ENCODE measurements at places on chromosomes 11 and 22.

DNA sequence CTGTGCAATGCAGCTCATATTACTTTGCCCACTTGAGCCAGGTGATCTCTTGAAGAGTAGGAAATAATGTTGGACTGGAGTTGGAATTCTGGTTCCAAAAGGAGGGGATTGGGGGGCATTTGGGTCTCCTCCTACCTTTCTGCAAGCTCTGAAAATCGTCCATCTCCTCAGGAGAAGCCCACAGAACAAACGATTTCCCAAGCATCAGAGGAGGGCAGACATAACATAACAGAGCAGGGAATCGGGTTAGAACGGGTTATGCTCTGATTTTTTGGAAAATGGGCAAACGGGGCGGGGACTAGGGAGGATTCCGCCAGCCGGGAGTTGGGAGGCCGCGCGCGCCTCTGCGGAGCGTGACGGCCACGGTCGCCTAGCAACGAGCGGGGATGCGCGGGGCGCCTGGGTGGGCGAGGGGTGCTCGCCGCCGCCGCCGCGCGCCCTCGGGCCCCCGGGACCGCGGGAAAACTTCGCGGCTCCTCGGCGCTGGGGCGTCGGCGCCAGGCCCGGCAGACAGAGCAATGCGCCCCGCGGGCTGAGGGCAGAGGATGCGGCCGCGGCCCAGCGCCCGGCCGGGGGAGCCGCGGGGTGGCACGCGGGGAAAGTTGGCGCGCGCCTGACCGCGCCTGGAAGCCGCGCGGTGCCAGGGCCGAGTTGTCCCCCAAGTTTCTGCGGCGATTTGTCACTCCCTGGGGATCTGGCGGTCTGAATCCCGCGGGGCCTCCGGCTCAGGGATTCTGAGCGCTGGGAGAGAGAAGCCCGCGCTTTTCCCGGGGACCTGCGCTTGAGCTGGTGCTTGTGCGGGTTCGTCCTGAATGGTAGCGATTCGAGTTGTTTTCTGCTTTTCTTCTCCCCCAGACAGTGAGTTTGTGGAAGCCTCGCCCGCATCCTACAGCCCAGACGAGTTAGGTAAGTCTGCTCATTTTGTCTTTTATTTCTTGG is 27.8 kb upstream of the AMOTL1 start:
- DNase-seq = no peak

- DNase-seq = no peak
Observed at GRCh38 chr11:33320016-33320813, 63.0 kb downstream of the HIPK3 start.

- DNase-seq = no peak
Observed at GRCh38 chr11:61533401-61533800, 24.9 kb downstream of the LRRC10B start.

DNA sequence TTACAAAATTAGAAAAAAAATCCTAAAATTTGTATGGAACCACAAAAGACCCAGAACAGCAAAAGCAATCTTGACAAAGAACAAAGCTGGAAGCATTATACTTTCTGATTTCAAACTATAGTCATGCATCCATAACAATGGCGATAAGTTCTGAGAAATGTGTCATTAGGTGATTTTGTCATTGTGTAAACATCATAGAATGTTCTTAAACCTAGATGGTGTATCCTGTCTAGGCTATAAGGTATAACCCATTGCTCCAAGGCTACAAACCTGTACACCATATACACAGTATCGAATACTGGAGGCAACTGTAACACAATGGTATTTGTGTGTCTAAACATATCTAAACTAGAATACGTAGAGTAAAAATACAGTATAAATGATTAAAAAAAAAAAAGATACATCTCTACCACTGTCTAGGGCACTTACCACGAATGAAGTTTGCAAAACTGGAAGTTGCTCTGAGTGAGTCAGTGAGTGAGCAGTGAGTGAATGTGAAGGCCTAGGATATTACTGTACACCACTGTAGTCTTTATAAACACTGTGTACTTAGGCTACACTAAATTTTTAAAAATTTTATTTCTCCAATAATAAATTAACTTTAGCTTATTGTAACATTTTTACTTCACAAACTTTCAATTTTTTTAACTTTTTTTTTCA is 18.1 kb upstream of the SC5D start:
- no peak for DNase-seq

- DNase-seq = no peak
Observed at GRCh38 chr11:132187386-132187785, 817.0 kb downstream of the NTM start.

GRCh38 chr22:38949889-38950405 is 7.5 kb upstream of the APOBEC3A start:
- DNase-seq = no peak

DNA sequence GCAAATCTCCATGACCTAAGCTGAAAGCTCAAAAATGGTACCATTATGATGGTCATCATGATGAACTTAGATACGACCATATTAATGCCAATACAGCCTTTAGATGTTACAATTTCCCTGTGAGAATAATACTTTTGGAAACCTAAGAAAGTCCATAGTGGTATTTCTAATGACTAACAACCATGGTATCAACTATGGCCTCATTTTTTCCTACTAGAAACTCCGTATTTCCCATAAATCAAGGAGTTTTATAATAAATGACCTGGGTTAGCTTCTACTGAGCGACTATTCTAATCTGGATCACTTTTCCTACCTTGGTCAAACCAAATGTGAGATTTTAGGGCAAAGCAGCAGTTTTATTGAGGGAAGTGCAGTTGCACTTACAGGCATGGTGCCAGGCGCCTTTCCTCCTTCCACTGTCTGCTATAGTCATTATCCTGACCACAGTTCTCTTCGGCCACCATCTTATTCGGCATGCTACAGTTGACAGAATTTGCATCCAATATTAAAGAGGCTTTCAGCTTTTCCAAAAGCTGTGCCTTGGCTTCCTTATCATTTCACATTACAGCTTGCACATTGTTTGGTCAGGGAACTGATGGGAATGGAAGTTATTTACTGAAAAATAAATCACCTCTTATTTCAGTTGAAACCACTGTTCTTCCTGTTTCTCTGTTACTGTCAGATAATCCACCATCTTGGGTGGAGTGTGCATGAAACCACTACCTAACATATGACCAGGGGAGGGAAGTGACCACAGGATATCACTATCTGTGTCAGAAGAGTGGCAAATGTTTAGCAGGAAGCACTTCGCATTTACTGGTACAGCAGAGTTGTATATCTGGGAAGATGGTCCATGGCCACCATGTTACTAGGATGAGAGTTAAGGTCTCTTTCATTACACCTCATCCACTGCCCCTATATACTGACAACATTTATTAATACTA is 74.5 kb upstream of the PICALM start:
- DNase-seq = peak; percentile 55

DNA sequence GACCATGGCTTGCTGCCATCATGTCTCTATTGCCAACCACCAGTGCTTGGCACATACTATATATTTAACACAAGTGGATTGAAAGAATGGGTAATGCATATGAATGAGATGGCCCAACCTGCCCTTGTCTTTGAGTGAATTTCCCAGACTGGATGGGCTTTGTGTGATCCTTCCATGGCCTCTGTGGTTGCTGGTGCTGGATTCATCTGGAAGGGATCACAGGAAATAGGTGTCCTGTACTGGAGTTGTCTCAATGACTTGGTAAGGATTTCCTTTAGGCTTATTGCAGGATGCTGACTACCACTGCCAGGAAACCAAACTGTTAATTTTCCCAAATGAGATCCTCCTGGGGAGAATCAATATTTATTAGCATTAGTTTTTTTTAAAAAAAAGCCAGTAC is 328.6 kb downstream of the TMEM135 start:
- DNase-seq = no peak

DNA sequence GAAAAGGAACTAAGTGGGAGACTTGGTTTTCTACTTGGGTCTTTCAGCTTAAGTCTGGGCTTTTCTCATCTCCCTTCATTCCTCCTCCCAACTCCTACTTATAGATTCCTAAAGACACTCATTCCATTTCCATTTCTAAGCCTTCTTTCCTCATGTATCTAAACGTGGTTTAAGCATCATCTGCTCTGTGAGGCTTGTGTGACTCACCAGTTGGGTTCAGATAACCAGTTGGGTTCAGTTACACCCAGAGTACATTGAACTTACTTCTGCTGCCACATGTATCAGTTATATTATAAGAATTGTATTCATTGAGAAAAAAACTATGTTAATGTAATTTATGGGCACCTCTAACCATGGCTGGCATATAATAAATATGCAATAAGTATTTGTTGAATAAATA is 831.2 kb upstream of the CCDC90B start:
- no peak for DNase-seq

GRCh38 chr22:33874206-33874605 is 46.1 kb downstream of the LARGE1 start:
- DNase-seq = no peak

DNA sequence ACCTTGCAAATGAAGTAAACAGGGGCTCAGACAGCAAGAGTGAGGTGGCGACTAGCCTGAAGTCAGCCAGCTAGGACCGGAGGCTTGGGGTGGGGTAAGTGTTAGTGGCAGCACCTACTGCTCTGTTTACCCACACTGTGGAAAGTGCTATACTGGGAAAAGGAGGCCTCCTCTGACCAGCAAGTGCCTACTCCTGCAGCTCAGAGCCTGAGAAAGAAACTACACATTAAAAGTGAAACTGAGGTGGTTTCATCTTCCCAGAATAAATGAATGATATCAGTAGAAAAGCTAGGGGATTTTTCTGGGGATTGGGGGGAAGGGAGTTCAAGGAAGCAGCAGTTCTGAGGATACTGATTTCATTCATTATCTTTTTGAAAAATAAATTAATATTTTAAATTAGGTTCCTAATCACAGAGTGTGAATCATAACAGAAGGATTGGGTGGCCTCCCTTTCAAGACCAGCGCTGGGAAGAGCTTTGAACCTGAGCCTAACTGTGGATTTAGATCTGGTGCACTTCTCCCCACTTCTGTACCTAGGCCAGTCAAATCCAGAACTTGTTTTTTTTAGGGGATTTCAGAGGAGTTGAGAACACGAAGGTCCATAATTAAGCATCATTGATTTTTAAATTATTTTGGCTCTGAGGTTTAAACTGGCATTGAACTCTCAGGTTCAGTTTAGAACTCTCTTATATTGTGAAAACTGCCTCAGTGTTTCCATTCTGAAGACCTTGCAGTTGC is 48.1 kb upstream of the GRAMD1B start:
- DNase-seq = peak; percentile 58

DNA sequence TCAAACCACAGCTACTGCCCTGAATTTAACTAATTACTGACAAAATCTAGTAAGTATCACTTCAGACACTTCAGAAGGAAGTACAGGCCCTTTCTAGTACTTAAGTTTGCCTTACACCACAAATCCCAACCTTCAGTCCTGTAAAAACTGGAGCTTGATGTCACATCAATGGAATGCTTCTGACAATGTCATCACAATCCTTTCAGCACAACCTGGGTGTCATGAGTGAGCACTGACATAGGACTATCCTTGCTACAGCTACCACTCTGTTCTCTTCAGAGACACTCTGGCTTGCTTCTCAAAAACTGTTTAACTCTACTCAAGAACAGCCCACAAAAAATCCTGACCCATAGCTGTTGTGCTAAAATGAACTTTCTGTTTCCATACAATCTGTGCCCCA is 108.2 kb downstream of the RRM1 start:
- DNase-seq = no peak

DNA sequence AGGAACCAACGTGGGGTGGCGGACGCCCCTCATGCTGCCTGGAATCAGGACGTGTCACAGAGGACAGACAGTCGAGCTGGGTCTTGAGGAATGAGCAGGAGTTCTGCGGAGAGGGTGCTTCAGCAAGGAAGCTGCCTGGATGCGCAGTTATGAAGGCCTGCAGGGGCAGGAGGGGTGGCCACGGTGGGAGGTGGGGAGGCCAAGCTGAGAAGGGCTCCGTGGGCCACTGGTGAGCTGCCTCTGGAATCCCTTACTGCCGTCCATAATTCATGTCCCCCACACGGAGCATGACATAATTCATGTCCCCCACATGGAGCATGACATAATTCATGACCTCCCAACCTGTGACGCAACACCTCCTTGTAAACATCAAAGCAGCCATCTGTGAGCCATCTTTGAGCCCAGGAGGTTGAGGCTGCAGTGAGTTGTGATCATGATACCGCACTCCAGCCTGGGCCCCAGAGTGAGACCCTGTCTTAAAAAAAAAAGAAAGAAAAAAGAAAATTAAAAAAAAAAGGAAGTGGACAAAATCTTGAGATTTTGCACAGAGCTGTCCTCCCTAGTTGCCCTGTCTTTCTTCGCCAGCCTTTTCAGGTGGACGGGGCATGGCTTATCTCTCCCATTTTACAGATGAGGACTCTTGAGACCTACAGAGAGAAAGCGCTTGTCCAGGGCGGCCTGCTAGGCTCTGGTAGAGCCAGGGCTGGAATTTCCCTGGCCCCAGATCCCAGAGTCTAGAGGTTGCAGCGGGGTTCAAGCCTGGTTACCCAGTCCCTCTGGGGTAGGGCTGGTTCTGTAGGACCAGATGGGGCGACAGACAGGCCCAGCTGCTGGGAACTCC is 24.3 kb upstream of the PICK1 start:
- DNase-seq = peak; percentile 75

DNA sequence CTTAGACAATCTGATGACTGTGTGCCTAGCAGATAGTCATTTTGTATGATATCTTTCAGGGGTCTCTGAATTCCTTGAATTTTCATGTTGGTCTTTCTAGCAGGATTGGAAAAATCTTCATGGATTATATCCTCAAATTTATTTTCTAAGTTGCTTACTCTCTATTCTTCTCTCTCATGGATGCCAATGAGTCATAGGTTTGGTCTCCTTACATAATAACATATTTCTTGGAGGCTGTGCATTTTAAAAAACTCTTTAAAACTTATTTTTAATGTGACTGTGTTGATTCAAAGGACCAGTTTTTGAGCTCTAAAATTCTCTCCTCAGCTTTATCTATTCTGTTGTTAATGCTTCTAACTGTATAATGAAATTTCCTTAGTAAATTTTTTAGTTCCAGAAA is 198.7 kb downstream of the AASDHPPT start:
- DNase-seq = no peak

GRCh38 chr11:9089061-9089460 is 2.3 kb downstream of the SCUBE2 start:
- no peak for DNase-seq

GRCh38 chr11:83051760-83052671 is 19.7 kb downstream of the RAB30 start:
- no peak for DNase-seq

- no peak for DNase-seq
Observed at GRCh38 chr22:24950272-24950902, 2.1 kb upstream of the KIAA1671 start.

DNA sequence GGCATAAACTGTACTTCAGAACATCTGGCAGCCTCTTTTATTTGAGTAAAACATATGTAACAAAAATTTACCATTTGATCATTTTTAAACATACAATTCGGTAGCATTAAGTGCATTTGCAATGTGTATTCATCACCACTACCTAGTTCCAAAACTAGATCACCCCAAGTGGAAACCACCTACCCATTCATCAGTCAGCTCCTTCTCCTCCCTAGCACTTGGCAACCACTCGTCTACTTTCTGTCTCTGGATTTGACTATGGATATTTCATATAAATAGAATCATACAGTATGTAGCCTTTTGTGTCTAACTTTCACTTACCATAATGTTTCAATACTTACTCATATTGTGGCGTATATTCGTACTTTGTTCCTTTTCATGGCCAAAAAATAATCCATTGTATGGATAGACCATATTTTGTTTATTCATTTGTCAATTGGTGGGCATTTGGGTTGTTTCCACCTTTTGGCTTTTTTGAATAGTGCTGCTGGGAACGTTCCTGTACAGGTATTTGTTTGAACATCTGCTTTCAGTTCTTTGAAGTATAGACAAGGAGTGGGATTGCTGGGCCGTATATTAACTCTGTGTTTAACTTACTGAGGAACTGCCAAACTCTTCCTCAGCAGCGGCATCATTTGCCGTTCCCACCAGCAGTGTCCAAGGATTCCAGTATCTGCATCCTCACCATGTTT is 27.2 kb upstream of the ADORA2A start:
- DNase-seq = peak; percentile 81
